GM04504 (cell line): ENCODE measurements at places on chromosomes 1 and 21.
A peak's percentile ranks its signal among the peaks of the same experiment; 100 is the strongest.

GRCh38 chr21:35400233-35400939 lies 351.3 kb upstream of the RUNX1 start:
- peak; percentile 24 for DNase-seq

DNA sequence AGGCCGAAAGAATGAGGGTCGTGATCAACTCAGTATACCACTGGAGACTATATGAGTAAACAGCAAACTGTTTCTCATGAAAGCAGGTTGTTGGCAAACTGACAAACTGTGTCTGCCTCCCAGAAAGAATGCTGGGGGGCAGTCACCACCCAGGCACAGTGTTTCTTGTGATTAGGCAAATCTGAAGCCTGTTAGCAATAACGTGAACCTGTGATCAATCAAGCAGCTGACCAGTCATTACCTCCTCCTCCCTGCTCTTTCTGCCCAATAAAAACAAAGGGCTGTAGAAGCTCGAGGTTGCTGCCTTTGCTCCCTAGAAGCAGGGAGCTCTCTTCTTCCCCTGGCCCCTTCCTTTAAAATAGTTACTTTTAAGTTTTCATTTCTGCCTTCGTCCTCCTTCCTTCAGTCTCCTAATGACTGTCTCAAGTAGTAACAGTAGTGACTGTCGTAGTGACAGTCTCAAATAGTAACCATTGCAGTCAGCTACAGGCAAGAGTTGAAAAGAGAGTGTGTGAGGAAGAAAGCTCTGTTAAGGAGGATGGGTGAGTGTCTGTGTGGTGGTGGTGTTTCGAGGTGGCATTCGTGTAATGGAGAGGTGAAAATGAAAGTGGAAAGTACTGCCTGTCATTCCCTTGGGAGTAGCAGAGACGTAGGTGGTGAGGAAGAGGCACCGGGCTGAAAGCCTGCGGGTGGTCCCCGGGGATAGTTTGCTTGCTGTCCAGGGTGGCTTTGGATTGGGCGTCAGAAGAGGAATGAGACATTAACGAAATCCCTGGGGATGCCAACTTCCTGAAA lies 14.5 kb downstream of the HHAT start:
- no peak for DNase-seq

DNA sequence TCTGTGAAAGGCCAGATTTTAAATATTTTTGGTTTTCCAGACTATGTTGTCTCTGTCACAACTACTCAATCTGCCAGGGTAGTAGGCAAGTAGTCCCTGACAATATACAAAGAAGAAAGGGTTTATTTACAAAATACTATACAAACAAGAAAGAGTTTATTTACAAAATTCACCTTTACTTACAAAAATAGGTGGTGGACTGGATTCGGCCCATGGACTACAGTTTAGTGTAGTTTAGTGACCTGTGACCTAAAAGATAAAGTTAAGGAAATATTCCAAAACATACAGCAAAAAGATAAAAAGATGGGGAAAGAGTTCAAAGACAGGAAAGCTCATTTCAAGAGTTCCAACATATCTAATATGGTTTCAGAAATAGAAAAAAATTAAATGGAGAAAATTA lies 52.9 kb upstream of the MAP10 start:
- no peak for DNase-seq

GRCh38 chr1:215198021-215198420 lies 115.5 kb downstream of the KCNK2 start:
- no peak for DNase-seq

DNA sequence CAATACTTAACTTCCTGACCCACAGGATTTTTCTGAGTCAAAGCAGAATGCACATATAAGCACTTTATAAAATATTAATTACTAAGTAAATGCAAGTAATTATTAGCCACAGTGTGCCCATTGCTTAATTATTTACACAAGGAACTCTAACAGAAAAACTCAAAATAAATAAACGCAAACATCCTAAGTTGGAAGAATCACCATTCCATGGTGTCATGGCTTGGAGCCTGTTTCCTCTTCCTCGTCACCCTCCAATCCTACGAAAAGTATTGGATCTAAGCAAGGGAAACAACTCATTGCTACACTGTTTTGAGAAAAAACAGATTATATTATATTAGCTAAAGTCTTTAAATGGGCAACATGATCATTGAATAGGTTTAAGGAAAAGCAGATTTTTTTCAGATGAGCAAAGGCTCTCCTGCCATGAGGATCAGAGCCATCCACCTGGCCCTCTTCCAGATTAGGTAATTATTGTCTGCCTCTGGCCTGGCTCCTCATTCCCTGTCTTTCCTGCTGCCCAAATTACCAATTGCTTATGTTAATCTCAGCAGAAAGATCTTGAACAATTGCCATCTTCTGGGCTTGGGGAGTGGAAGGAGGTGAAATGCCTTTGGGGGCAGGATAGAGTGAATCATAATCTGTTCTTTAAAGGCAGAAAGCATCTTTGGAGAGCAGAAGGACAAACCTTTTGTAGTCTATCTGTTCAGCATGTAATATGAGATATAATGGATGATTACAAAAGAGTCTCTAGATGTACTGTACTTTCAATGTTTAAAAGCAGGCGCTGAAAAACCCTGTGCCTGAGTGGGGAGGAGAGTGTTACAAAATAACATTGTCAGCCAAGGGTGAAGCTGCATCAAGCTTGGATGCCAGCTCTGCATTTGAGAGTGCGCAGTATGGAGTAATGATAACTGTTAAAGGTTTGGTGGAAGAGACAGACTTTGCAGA lies 121.2 kb downstream of the DUSP10 start:
- DNase-seq: no peak

- no peak for DNase-seq
Observed at GRCh38 chr1:60547821-60548220, 474.3 kb upstream of the C1orf87 start.

DNA sequence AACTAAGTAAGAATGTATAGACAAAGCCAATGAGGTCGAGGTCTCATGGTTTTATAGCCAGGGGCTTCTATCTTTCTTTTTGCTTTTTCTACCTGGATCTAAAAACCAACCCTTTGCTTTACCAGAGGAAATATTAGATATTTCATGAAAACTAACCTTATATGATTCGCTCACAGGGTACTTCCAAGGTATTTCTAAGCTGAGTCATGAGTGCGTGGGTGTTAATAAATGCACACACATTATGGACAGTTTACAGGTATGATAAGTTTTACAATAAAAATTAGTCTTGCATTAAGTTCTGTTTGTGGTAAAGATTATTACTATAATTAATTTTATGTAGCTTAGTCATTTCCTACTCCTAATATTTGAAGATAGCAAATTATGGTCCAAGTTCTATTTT lies 217.2 kb downstream of the CHRM3 start:
- DNase-seq: no peak

GRCh38 chr1:233331676-233332519 lies 4.4 kb downstream of the MAP3K21 start:
- DNase-seq: no peak

DNA sequence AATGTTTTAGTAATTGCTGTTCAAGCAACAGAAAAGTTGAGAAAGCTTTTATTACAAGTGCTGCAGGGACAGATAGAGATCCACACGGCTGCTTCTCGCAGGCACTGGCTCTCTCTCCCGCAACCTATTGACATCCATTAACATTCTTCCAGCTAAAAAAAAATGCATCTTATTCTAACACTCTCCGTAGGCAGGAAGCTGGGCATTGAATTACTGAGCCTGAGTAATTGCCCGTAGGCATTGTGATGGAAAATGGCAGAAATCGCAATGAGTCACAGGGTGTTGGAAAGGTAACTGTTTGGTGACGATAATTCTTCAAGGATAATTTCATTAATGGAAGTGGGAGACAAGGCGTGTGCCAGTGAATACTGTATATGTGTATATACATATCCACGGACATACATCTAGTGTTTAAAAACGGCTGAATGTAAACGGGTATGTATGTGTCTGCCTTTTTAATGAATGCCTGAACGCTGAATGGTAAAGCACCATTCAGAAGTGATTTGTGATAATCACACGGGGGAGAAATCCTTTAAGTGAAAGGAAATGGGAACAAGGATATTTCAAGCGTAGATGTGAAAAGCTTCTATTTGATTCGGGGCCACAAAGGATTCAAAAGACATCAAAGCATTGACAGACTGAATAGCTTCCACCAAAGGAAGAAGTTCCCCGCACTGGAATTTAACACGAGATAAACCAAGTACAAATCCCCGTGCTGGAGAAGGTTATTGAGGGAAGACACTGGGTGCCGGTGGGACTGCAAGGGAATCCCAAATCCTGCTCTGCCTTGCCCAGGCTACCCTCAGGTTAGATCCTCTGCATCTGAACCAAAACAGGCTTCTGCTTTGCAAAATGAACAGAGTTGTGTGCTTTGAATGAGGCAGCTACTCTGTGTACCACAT lies 567.2 kb downstream of the NPHP4 start:
- no peak for DNase-seq

DNA sequence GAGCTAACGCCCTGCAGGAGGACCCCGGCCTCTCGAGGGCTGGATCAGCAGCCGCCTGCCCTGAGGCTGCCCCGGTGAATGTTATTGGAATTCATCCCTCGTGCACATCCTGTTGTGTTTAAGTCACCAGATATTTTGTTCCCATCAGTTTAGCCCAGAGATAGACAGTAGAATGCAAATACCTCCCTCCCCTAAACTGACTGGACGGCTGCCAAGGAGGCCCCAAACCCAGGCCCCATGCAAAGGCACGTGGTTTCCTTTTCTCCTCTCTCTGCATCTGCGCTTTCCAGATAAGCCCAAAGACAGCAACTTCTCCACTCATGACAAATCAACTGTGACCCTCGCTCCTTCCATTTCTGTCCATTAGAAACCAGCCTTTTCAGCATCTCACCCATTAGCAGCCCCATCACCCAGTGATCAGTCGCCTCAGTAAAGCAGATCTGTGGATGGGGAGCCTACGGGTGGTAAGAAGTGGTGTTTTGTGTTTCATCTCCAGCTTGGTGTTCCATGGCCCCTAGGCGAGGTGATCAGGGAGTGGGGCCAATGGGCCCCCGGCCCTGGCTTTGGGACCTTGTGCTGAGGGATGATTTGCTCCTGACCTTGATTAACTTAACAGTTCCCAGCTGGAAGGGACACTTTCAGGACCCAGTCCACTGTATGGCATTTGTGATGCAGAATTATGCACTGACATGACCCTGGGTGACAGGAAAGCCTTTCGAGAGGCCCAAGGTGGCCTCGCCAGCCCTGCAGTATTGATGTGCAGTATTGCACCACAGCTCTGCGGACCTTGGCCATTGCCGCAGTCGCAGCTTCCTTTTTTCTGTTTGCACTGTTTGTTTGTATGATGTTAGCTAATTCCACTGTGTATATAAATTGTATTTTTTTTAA lies 5.2 kb downstream of the NPPA start:
- no peak for DNase-seq

DNA sequence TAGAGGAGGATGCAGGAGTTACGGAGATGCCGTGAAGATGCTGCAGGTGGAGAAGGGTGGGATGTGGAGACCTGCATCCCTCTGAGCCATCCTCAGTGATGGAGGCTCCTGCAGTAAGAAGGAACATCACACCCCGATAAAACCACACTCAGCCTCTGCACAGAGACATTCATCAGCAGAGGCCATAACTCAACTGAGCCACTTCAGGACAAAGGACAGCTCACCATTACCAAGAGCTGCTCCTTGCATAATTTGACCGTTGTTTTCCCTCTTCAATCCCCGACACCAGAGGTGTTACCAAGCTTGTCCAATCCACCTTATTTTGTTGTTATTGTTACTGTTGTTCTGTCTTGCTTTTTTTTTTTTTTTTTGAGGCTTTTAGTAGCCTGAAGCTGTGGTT lies 543.9 kb downstream of the AJAP1 start:
- DNase-seq: no peak

DNA sequence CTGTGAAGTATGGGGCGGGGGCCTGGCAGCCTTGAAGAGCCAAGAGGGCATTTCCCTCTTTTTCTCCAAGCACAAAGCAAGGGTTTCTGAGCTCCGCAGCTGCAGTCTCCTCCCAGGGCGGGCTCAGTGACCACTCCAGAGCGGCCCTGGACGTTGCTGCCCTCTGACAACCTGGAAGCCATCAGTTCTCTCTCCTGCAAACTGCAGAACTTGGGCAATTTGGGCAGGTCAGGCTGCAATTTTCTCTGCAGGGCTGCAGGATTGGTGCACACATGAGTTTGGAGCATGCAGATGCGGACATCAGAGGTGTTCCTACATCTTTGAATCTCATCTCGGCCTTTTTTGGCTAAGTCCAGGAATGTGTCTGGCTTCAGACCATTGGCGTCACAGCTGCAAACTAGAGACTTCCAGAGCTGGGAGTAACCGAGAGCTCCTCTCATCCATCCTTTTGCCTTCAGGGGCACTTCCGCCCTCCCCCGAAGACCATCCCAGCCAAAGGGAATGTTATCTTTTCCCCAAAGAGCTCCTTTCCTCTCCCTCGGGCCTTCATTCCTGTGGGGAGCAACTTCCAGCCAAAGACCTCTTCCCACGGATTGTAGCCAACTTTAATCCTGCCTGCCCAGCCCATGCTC lies 139.6 kb upstream of the WNT4 start:
- DNase-seq: no peak

DNA sequence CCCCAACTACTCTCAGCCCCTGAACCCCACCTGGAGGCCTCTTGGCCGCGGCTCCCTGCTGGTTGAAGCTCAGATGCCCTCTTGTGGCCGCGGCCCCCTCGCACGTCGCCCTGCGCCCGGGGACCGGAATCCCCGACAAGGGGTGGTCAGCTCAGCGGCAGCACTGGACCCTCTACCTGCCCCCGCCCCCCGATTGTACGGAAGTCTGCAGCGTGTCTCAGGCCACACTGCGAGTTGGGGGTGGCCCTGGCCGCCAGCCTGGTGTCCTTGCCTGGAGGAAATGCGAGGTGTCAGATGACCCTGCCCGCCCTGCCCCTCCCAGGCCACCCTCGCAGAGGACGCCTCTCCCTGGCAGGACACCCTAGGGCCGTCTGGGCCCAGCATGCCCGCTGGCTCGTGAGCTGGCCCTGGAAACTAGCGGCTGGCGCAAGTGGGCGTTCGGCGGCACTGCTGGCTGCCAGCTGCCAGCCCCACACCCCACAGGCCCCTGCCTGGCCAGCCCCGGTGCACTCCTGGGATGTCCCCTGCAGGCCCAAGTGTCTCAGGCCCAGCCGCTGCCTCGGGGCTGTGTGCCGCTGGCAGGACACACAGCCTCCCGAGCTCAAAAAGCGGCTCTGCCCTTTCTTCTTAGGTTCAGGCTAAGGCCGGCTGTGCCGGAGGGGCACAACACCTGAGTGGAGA lies 60.8 kb downstream of the EDN2 start:
- DNase-seq: no peak

GRCh38 chr1:10338047-10338446 lies 60.8 kb upstream of the PGD start:
- peak; percentile 3 for DNase-seq
